Pancreas (tissue), 10 donors: ENCODE measurements at places on chromosomes 5 and 9. TPM values are rescaled to one million over a fixed set of nuclear protein-coding genes. Genes with fewer than 3 reads are reported as not detected.

The OCLN gene
- 12.9 TPM for polyA plus RNA-seq

The GGTA1 gene
- 1.6 TPM for polyA plus RNA-seq

The C5orf47 gene
- 0.07 TPM for polyA plus RNA-seq

The CRAT gene
- polyA plus RNA-seq, result 57.2 TPM

The GDA gene
- polyA plus RNA-seq, result 1.5 TPM

The NUTM2F gene
- polyA plus RNA-seq, result 0.11 TPM

The ELAVL2 gene
- polyA plus RNA-seq, result not detected

The PLAC8L1 gene
- polyA plus RNA-seq, result 0.61 TPM

The PRRX2 gene
- 1.2 TPM for polyA plus RNA-seq

The N4BP3 gene
- 1.1 TPM for polyA plus RNA-seq

The KIF4B gene
- polyA plus RNA-seq, result not detected

The ADAMTS16 gene
- 0.42 TPM for polyA plus RNA-seq

The BRINP1 gene
- 0.04 TPM for polyA plus RNA-seq

The HTR1A gene
- polyA plus RNA-seq, result not detected

The POU5F2 gene
- 0.46 TPM for polyA plus RNA-seq

The GABRA1 gene
- polyA plus RNA-seq, result not detected

The SLC6A7 gene
- not detected for polyA plus RNA-seq

The OR13C9 gene
- polyA plus RNA-seq, result not detected

The COL27A1 gene
- polyA plus RNA-seq, result 109 TPM

The PELO gene
- 2.0 TPM for polyA plus RNA-seq

The DDX31 gene
- 7.7 TPM for polyA plus RNA-seq

The ANP32B gene
- 72.3 TPM for polyA plus RNA-seq

The PFN3 gene
- not detected for polyA plus RNA-seq

The AP3S1 gene
- polyA plus RNA-seq, result 26.0 TPM

The GNA14 gene
- polyA plus RNA-seq, result 1.3 TPM

The SNCAIP gene
- polyA plus RNA-seq, result 0.28 TPM

The DEPDC1B gene
- polyA plus RNA-seq, result 0.11 TPM

The IL13 gene
- 0.07 TPM for polyA plus RNA-seq

The RFX3 gene
- polyA plus RNA-seq, result 1.2 TPM

The FAT2 gene
- under 0.01 TPM for polyA plus RNA-seq

The BARHL1 gene
- polyA plus RNA-seq, result not detected

The GRIN3A gene
- under 0.01 TPM for polyA plus RNA-seq

The PLK2 gene
- polyA plus RNA-seq, result 47.8 TPM

The VPS13A gene
- polyA plus RNA-seq, result 19.1 TPM

The IGFBPL1 gene
- 0.42 TPM for polyA plus RNA-seq

The PCDHGA5 gene
- polyA plus RNA-seq, result 0.40 TPM

The CDX1 gene
- 0.19 TPM for polyA plus RNA-seq

The NUP188 gene
- 18.0 TPM for polyA plus RNA-seq

The SHISAL2B gene
- 69.8 TPM for polyA plus RNA-seq

The DAB2IP gene
- 27.9 TPM for polyA plus RNA-seq

The PRSS3 gene
- 986 TPM for polyA plus RNA-seq

The FAM169A gene
- 2.4 TPM for polyA plus RNA-seq

The GRAMD2B gene
- polyA plus RNA-seq, result 4.4 TPM

The NPR3 gene
- 0.77 TPM for polyA plus RNA-seq

The MARVELD2 gene
- 5.6 TPM for polyA plus RNA-seq

The NUTM2G gene
- polyA plus RNA-seq, result not detected

The BARX1 gene
- 3.7 TPM for polyA plus RNA-seq

The SNCB gene
- 3.6 TPM for polyA plus RNA-seq

The KIF3A gene
- 2.4 TPM for polyA plus RNA-seq

The IDNK gene
- 7.7 TPM for polyA plus RNA-seq
